ENCODE measurements at places on chromosomes 5 and 9. TPM values are rescaled to one million over a fixed set of nuclear protein-coding genes. Genes with fewer than 3 reads are reported as not detected.

- no peak overlapping the region for H3K27ac ChIP-seq
- no peak for DNase-seq
- peaks cover 5% of the 10 kb centered on the region for H3K4me1 ChIP-seq
- H3K27me3 ChIP-seq, result no peaks in the 10 kb centered on the region
- no peak overlapping the region for H3K4me3 ChIP-seq
- no peaks in the 10 kb centered on the region for H3K36me3 ChIP-seq
These were observed 112.5 kb downstream of the PPP2R2B start for GRCh38 chr5:146766013-146766412.

- H3K36me3 ChIP-seq, result no peaks in the 10 kb centered on the region
- DNase-seq, result no peak
- no peaks in the 10 kb centered on the region for H3K4me1 ChIP-seq
These were observed 179.3 kb downstream of the SLC12A2 start for GRCh38 chr5:128262911-128263310.

- H3K27ac ChIP-seq, result no peak overlapping the region
- H3K27me3 ChIP-seq, result no peaks in the 10 kb centered on the region
These were observed 11.9 kb upstream of the TNIP1 start for GRCh38 chr5:151092762-151093161.

The NADK2 gene
- 19.9 TPM for total RNA-seq
